ENCODE measurements at places on chromosomes 3 and 15.
A peak's percentile ranks its signal among the peaks of the same experiment; 100 is the strongest.

GRCh38 chr3:65342084-65342683 is 654.4 kb upstream of the ADAMTS9 start:
- DNase-seq = peak; percentile 17

GRCh38 chr3:135887220-135887619 is 78.3 kb upstream of the PPP2R3A start:
- DNase-seq = no peak

DNA sequence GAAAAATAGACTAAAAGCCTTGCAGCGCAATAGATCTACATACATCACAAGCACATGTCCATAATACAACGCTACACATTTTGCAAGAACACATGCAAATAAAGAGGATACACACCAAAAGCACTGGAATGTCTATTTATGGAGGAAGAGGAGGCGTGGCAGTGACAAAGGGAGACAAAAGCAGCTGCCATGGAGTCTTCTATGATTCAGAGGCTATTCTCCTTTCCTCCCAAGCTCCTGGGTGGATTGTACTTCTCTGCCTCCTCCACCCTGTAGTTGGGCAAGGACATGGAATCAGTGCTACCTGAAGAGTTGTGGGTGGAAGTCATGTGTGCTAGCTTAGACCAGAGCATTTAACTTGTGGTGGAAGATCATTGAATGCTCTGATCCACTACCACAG is 57.9 kb upstream of the ABHD2 start:
- DNase-seq = no peak

DNA sequence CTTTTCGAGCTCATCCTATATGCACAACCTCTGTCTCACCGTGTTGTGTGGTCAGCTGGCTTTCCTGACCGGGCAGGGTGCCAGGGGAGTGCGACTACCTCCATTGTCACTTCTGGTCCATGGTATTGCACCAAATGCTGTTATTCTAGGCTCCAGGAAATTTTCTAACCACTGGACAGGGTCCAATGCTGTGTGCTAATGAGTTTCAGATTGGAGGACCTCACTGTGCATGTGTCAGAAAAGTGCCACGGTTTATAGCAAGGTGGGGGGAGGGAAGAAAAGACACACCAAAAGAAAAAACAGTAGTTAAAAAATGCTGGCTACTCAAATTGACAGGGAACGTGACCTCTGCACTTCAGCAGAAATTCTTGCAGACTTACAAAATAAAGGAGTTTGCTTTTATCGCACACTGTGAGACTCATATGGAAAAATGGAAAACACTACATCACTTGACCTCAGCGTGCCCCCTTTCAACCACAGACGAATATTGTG is 480.1 kb downstream of the FOXP1 start:
- DNase-seq = no peak

DNA sequence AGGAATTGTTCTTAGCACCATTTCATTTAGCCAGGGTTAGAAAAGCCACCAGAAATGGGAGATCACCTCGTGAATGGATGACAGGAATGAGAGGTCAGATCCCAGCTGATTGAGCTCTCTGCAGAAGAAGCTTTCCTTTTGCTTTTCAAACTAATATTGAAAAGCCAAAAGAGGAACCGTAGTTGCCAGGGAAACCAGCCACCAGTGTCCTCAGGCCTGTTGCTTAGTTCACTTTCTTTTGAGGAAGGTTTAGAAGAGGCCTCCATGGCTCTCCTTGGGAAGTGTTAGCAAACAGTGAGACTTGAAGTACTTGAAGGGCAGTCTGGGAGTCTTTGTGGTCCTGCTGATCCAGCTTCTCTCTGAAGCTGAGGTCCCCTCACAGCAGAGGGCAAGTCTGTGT is 7.4 kb upstream of the CCK start:
- no peak for DNase-seq

DNA sequence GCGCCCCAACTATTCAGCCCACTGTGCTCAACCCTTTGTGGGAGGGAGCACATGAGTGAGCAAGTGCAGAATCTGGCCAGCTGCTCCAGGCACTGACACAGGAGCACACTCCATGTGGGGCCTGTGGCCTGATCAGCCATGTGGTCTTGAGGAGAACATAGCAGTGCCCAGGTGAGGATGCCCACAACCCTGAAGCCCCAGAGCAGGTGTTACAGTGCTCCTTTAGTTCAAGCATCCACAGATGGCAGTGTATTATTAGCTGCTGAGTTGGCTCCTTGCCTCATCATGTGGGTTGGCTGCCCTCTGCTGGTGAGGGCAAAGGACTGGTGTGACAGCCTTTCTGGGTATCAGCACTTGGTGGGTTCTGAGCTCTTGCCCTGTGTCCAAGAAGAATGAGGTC is 1588.2 kb downstream of the SI start:
- DNase-seq = peak; percentile 13

Measured in RWPE1 (cell line).